ENCODE measurements at places on chromosomes 7 and 10.
A peak's percentile ranks its signal among the peaks of the same experiment; 100 is the strongest.

DNA sequence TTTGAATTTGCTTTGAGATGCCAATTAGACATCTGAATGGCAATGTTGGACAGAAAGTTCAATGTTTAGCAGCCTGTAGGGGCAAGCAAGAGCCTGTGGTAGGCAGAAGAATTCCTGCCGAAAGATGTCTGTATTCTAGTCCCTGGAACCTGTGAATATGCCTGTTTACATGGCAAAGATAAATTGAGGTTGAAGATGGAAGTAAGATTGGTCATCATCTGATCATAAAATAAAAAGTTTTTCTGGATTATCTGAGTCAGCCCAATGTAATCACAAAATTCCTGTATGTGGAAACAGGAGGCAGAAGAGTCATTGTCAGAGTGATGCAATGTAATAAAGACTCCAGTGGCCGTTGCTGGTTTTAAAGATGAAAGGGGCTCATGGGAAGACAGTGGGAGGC is 430.5 kb downstream of the MDFIC start:
- no peak for DNase-seq

DNA sequence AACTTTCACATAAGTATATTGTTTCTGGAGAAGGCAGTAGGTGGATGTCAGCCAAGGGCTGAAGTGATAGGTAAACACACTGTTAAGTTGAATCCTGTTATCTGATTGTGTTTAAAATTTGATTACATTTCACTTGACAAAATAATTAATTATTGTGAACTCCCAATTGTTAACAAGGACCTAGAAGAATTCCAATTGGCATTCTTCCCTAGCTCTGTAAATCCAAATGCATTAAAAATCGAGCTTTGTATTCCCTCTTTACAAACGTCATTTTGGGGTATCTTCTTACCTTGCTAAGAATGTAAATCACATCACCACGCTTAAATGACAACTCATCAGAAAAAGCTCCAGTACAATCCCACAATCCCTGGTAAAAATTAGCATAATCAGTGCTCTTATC is 179.9 kb downstream of the SKAP2 start:
- no peak for DNase-seq

DNA sequence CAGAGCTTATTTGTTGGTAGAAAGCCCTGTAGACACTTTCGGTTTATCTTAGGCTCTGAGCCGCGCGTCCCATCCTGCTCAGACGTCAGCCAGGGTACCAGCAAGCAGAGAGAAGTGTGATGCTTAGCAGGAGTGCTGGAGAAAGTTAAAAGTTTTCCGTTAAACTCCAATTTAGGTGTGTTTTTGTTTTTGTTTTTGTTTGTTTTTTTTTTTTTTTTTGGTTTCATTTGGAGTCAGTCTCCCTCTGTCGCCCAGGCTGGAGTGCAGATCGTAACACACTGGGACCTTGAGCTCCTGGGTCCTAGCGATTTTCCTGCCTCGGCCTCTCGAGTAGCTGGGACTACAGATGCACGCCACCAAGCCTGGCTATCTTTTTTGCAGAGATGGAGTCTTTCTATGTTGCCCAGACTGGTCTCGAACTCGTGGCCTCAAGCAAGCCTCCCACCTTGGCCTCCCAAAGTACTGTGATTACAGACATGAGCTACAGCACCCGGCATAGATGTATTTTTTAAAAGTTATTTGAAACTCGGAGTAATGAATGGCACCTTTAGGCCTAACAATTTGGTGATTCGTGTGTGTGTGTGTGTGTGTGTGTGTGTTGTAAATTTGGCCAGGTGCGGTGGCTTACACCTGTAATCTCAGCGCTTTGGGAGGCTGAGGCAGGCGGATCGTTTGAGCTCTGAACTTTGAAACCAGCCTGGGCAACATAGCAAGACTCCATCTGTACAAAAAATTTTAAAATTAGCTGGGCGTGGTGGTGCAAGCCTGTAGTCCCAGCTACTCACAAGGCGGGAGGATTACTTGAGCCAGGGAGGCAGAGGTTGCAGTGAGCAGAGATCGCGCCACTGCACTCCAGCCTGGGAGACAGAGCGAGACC is 1.3 kb upstream of the HIP1 start:
- no peak for DNase-seq

DNA sequence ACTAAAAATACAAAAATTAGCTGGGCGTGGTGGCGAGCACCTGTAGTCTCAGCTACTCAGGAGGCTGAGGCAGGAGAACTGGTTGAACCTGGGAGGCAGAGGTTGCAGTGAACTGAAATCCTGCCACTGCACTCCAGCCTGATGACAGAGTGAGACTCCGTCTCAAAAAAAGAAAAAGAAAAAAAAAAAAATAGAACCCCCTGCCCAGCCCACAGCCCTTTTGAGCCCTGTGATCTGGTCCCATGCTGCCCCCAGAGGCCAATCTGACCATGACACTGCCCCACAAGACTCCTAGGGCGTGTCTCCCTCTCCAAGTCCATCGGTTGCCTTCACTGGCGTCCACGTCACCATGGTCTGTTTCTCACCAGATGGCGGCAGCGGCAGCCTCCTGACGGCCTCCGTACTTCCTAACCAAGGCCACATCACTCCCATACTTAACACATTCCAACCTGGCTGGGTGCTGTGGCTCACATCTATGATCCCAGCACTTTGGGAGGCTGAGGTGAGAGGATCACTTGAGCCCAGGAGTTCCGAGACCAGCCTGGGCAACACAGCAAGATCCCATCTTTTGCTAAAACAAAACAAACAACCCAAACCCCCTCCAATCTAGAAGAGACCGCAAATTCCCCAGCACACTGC is 18.0 kb downstream of the STX1A start:
- DNase-seq, result no peak

DNA sequence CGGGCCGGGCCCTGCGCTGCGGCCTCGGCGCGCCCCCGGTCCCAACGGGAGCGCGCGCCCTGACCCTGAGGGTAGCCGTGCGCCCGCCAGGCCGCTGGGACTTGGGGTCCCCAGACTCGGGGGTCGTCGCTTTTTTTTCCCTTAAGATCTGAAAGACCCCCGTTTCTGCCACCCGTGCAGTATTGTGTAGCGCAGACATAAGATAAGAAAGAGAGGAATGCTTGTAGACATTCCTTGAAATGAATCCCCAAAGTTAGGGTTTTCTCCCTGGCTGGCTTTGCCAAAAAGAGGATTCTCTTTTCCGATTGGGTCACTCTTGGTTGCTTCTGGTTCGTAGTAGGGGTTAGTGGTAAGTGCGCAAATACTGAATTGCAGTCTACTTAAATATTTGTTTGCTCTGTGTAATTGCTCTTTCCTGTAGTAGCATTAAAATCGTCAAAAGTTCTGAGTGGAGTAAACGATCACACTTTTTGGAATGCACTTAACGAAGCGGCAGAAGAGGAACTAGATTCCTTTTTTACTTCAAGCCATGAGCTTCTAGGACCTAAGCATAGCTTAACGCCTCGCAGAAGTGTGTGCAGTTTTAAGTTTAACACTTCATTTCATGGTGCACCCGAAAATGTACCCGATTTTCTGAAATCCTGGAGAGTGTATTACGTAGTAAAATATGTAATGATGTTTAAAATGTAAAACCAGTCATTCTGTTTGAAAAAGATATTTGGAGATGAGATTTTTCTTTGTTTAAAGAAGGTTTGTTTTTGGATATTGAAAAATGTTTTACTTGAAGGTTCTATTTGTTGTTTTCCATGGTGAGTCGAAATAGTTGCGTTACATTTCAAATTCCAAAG is 1.3 kb downstream of the CUL1 start:
- DNase-seq, result no peak

- DNase-seq, result no peak
Observed at GRCh38 chr10:971150-971542, 17.1 kb upstream of the GTPBP4 start.

DNA sequence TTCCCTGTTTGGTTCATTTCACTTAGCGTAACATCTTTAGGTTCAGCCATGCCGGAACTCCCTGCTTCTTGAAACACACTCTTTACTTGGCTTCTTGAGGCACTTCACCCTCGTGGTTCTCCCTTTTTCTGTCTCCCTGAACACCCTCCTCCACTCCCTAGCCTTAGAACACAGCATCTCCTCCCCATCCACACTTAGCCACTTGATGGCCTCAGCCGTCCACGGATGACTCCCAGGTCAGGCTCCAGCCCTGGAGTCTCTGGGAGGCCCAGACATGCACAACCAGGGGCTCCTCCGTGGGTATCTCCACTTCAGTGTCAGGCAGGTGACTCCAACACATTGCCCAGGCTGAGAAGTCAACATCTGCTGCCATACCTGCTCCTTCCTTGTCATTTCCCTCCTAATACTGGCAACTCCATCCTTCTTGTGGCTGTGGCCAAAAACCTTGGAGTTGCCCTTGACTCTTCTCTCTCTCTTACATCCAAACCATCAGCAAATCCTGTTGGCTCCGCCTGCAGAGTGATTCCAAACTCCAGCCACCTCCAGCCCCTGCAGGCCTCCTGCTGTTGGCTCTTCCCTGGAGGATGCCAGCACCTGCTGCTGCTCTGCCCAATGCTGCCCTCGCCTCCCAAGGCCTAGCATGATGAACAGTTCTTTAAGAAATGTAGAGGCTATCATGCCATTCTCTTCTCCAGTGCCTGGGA is 8.4 kb upstream of the INMT start:
- peak; percentile 15 for DNase-seq

GRCh38 chr7:86978808-86979506 is 80.5 kb downstream of the ELAPOR2 start:
- no peak for DNase-seq

GRCh38 chr10:13971601-13972475 is 358.9 kb downstream of the FRMD4A start:
- no peak for DNase-seq

Measured in NCI-H446 (cell line).